NCI-H2081 treated with DMSO at 0.1 percent for 48 hours (cell line): ENCODE measurements at places on chromosomes 5 and 9.

GRCh38 chr5:36447776-36448175 is 146.1 kb upstream of the RANBP3L start:
- no peak for DNase-seq

GRCh38 chr9:5191985-5192384 is 6.5 kb upstream of the INSL6 start:
- no peak for DNase-seq

DNA sequence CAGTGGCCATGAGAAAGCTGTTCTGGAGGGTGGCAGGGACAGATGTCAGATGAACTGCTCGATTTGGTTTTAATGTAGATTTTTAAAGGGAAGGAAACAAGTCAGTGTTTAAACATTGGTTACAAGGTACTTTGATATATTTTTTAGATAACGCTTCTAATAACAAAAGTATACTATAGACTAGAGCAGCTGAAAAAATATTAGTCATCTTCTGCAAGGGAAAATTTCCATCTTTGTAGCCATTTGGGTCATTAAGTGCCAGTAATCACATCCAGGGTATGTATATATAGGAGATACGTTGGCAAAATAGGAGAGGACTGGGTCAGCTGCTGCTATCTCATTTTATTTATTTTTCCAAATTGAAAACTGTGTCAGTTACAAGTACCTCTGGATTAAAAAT is 69.0 kb downstream of the SV2C start:
- no peak for DNase-seq

DNA sequence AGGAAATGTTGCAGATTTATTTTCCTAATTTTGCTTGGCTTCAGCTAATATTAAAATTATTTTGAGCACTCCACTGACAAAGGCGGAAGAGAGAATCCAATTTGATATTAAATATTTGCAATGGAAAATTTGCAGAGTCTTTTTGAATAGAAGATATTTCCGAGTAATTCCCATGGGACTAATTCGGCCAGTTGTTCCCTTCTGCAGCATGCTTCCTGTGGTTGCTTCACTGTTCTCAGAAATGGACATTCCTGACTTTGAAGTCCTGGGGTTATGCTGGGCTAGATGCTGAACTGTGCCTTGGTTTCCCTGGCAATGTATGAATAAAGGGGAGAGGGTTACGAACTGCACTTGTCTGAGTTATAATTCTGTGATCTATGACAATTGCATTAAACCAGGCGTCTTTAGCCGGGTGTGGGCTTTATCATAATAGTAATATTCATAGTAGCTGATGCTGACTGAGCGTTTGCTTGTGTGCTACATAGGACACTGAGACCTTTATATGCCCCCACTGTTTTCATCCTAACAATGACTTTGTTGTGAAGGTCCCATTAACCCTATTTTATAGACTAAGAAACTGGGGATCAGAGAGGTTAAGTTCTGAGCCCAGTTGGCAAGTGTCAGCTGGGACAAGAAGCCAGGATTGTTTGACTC is 114.5 kb upstream of the SPRY4 start:
- DNase-seq = no peak

GRCh38 chr5:82290908-82291307 is 12.8 kb upstream of the RPS23 start:
- no peak for DNase-seq

- DNase-seq = no peak
These were observed 6.5 kb upstream of the GLE1 start for GRCh38 chr9:128497824-128498610.

- no peak for DNase-seq
These were observed 208.6 kb downstream of the EPB41L4A start for GRCh38 chr5:112210430-112211005.

GRCh38 chr5:180104168-180104530 is 32.6 kb upstream of the RNF130 start:
- no peak for DNase-seq

DNA sequence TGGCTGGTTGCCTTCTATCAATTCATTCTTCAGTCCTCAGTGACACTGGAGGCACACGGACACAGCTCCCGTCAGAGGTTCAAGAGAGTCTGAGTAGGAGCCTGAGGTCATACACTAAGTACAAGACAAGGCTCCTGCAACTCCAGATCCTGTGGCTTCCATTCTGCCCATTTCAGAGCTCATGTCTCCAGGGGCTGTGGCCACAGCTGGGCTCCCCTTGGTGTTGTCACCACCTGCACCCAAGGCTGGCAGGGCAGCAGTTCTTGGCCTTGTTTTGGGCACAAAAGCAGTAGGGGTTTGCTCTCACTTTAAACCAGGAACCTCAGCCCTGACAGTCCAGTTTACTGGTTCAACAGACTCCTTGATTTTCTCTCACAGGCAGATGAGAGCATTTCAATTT is 189.6 kb downstream of the ICE1 start:
- DNase-seq = no peak

DNA sequence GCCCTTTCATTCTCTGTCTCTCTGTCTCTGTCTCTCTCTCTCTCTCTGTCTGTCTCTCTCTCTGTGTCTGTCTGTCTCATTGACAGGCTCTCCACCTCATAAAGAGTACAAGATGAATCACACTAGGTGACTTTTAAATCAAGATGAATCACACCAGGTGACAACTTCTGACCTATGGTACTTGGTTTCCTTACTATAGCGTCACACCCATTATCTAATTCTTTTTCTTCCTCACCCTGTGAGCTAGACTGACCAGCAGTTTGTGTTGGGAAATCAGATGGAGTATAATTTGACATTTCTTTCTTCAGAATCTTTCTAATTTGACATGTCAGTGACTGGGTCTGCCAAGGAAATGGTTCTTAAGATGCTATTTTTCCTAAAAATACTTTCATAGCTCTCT is 232.9 kb downstream of the ARRDC3 start:
- DNase-seq = no peak

- DNase-seq = no peak
These were observed 1.3 kb downstream of the TENT2 start for GRCh38 chr5:79613549-79613948.

- DNase-seq = no peak
These were observed 13.9 kb upstream of the HABP4 start for GRCh38 chr9:96436063-96436455.

DNA sequence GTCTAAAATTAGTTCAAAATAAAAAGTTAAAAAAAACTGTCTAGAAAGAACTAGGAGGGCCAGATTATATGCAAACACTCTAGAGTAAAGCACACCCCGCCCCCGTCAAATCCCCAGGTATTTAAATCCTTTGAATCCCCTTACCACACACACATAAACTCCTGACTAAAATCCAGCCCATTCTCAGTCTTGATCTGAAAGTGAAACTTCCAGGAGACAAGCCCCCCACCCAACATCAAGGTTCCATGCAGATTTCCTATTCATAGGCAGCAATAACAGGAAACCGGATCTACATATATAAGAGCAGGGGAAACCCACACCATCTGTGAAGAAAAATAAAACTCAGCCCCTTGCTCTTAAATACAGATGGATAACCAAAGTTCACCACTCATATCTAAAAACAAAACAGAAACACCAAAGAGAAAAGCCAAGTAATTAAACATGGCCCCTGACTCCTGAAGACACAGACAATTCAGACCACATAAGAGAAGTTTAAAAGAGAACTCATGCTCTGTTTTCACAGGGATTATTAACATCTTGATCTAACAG is 42.3 kb downstream of the MARCHF3 start:
- no peak for DNase-seq

DNA sequence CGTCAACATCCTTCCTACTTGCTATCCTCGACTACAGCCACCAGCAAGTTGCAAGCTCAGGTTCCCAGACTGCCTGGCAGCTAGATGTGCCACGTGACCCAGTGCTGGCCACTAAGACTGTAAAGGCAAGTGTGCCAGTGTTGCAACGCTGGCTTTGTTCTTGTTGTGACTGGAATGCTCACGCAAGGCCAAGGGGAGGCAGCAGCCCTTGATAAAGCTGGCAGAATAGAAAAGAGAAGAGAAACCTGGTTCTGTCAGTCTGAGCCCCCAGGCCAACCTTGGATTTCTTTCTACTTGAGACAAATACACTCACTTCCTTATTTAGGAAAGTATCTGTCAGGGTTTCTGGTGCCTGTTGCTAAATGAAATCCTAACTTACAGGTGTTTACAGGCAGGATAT is 113.0 kb downstream of the KLHL3 start:
- no peak for DNase-seq

GRCh38 chr5:1051366-1051720 is 42.7 kb downstream of the NKD2 start:
- DNase-seq = no peak

GRCh38 chr5:483011-483410 is 40.0 kb downstream of the EXOC3 start:
- no peak for DNase-seq

GRCh38 chr5:68151812-68152211 is 63.7 kb upstream of the PIK3R1 start:
- no peak for DNase-seq

GRCh38 chr9:128499920-128500319 is 4.6 kb upstream of the GLE1 start:
- DNase-seq = no peak

DNA sequence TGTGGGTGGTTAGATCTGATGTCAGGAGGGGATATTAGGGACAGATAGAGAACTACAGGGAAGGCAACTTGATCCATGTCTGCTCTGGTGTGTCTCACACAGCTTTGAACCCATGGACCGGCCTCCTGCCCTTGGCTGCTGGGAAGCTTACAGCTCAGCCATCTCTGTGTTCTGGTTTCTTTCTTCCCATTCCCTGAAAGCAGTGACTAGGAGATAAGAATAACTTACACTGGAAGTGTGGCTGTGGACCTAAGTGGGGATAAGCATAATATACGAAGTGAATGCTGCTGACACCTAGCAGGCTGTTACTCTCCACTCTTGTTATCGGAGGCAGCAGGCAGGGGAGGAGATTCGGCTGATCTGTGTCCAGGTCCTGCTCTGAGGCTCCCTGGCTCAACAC is 282.3 kb upstream of the TUT7 start:
- no peak for DNase-seq

DNA sequence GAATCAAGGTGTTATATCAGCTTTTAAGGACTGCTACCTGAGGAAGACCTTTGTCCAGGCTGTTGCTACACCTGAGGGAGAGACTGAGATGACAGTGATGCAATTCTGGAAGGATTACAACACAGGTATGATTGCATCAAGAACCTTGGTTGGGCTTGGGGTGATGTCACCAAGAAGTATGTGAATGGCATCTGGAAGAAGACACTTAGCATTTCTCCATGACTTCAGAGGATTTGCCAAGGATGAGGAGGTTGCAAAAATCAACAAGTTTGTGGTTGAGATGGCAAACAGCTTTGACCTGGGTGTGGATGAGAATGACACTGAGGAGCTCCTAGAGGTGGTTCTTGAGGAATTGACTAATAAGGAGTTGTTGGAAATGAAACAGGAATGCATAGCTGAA is 67.9 kb upstream of the PANK3 start:
- DNase-seq = no peak

- no peak for DNase-seq
These were observed 22.5 kb downstream of the FGD3 start for GRCh38 chr9:92969516-92970466.

GRCh38 chr9:120385606-120386389 is 194.2 kb downstream of the CDK5RAP2 start:
- DNase-seq = no peak

- DNase-seq = no peak
These were observed 3.0 kb upstream of the PCDH1 start for GRCh38 chr5:141880961-141881801.

DNA sequence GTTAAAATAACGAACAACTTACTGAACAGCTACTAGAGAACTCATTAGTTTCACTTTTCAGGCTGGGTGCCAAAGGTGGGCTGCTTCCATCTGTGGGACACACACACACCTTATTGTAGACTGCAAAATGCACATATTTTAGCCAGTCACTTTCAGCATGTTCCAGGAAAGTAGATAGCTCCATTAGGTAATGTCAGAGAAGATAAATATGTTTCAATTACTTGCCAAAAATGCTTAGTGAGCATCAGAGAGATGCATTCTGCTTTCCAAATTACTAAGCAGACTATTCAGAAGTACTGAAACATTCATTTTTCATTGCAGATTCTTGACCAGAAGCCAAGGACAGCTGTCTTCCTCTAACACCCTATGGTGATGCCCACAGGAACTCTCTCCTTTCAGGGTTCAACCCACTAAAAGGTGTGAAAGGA is 56.2 kb upstream of the APC start:
- DNase-seq = no peak

- no peak for DNase-seq
These were observed 525 bp downstream of the KIF24 start for GRCh38 chr9:34328500-34328986.

- no peak for DNase-seq
These were observed 16.6 kb upstream of the HEMGN start for GRCh38 chr9:97954550-97954989.

- no peak for DNase-seq
These were observed 34.1 kb downstream of the IRF1 start for GRCh38 chr5:132456296-132456986.

- no peak for DNase-seq
These were observed 4.7 kb downstream of the NOL6 start for GRCh38 chr9:33468797-33469621.

- DNase-seq = no peak
These were observed at the start of gene NEURL1B for GRCh38 chr5:172640822-172641358. Gene NEURL1B, plus strand, starts transcription at chr5:172641263. Its CDS starts 144 bp downstream, at chr5:172641407.

DNA sequence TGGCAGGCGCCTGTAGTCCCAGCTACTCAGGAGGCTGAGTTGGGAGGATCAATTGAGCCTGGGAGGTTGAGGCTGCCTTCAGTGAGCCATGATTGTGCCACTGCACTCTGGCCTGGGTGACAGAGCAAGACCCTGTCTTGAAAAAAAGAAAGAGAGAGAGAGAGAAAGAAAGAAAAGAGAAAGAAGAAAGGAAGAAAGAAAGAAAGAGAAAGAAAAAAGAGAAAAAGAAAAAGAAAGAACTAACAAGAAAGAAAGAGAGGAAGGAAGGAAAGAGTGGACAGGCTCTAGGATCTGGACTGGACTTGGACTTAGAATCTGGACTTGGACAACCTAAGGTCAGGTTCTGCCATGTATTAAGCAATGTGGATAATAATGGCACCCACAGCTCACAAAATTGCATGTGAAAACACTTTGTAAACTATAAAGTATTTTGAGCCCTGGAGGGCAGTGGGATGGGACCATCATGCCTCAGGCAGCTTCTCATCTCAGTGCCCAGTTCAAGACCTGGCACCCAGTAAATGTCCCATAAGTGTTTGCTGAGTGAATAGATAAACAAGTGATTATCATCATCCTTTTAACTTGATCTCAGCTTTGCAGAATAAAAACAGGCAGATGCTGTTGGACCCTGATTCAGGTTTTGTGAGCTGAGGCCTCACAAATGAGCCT is 12.8 kb upstream of the PHF19 start:
- DNase-seq = no peak

DNA sequence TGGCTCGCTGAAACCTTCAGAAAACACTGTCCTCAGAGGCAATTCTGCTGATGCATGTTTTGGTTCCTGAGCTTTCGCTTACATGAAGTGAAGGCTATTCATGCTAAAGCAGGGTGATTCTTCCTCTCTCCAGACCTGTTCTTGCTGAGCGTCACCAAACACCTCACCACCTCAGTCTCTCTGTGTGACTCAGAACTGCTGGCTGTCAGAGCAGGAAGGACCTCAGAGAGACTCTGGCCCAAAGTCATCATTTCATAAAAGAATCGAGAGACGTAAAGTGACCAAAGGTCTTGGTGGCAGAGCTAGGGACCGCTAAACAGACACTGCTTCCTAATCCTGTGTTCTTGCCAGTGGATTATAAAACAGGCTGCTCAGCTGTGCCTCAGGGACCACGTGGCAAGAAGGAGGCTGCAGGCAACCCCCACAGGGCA is 73.8 kb downstream of the LHFPL2 start:
- DNase-seq = no peak
